ENCODE measurements at places on chromosomes 6 and 20.

- no peak for DNase-seq
These were observed 12.4 kb downstream of the UBE2V1 start for GRCh38 chr20:50100552-50100951.

GRCh38 chr6:56483929-56484328 lies 158.8 kb downstream of the DST start:
- DNase-seq: no peak

GRCh38 chr6:161837854-161838253 lies 564.0 kb upstream of the AGPAT4 start:
- DNase-seq: no peak

DNA sequence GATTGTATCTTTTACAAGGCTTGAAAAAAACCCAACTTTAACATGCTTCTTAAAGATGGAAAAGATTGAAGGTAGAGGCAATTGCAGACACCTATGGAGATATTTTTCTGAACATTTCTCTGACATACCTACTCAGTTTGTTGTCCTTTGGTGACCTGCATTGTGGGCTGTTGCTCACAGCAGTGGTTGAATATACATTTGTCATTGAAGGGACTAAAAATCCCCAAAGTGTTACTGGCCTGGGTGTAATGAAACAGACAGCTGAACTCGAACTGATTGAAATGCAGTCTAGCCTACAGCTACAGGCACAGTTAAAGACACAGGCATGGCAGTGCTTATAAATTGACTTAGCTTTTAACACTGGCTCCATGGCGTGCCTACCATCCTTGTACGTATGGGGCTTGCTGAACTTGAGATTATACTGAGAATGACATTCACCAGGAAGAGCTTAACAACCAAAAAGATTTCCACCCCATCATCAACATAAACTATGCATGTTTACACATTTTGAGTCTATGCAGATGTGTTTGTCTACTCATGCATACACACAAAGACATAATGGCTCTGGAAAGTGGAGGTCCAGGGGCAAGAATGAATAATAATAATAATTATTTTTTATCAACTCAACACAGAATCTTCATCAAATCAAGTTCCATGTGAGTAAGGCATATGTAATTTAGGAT lies 83.2 kb upstream of the NOX3 start:
- DNase-seq: no peak

GRCh38 chr6:31345026-31345730 lies 11.8 kb downstream of the HLA-B start:
- no peak for DNase-seq

GRCh38 chr20:63343460-63344445 lies 17.4 kb downstream of the CHRNA4 start:
- DNase-seq: no peak

Data from activated CD8-positive, alpha-beta memory T cell treated with anti-CD3 and anti-CD28 coated beads for 48 hours (primary cell).